Stimulated activated CD4-positive, alpha-beta T cell treated with anti-CD3 and anti-CD28 coated beads, Interleukin-1b, Interleukin-23, amount 100 ng/mL, for 1 hour (primary cell): ENCODE measurements at places on chromosomes 6 and 20.

DNA sequence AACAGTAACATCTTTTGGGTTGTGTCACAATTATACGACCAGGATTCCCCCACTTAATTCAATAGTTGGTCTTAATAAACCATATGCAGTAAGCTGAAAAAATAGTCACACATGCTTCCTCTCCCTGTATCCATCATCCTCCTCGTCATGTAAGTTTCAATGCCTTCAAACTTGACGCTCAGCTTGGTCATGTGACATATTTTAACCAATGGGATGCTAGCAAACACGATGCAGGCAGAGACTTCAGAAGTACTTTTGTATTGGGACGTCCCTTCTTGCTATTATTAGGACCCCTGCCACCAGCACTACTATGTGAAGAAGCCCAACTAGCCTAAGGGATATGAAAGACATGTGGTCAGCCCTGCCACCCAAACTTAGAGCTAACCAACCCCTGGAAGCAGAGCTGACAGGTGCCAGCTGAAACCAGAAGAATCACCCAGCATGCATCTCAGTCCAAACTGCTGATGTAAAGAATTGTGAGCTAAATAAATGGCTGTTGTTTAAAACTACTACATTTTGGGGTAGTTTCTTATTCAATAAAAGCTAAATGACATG lies 49.3 kb downstream of the CGA start:
- no peak for DNase-seq

GRCh38 chr20:48064929-48065328 lies 279.6 kb upstream of the SULF2 start:
- no peak for DNase-seq

DNA sequence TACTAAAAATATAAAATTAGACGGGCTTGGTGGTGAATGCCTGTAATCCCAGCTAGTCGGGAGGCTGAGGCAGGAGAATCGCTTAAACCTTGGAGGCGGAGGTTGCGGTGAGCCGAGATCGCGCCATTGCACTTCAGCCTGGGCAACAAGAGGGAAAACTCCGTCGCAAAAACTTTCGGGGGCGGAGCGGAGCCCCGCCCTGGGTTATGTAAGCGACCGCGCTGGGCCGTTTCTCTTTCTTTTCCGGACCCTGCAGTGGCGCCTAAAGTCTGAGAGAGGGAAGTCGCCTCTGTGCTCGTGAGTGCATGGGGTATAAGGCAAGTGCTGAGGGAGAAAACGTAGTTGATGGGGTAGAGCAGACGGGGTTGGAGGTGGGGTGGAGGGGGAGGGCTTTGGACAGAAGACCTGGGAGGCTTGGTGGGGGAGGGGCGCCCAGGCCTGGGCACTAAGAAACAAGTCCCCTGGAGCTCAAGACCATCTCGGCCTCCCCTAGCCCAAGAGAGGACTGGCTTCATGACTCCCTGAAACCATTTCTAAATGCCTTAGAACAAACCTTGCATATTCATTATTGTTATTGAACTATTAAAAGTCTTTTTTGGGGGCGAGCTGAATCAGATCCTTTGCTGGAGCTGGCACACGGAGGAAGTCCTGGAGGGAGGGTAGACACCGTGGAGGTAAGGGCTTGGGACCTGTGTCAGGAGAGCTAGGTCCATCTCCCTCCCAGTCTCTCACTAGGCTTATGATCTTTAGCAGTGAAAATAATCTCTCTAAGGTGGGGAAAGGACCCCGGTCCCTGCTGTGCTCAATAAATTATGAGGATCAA lies 2.7 kb upstream of the MICA start:
- DNase-seq: no peak

DNA sequence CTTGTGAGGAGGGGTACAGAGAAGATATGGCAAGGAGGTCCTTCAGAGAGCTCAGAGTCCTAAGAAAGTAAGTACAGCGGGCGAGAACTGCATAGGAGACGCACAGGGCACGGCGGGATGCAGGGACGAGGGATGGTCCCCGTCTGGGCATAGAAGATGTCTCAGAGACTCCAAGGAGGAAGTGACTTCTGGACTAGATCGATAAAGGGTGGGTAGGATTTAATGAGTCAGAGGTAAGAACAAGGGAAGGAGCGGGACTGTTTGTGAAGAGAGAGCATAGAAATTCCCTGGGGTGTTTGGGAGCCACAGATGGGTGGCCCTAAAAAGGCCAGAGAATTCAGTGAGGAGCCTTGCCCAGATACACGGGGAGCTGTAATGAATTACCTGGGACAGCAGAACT lies 69.1 kb downstream of the FAM120B start:
- no peak for DNase-seq

DNA sequence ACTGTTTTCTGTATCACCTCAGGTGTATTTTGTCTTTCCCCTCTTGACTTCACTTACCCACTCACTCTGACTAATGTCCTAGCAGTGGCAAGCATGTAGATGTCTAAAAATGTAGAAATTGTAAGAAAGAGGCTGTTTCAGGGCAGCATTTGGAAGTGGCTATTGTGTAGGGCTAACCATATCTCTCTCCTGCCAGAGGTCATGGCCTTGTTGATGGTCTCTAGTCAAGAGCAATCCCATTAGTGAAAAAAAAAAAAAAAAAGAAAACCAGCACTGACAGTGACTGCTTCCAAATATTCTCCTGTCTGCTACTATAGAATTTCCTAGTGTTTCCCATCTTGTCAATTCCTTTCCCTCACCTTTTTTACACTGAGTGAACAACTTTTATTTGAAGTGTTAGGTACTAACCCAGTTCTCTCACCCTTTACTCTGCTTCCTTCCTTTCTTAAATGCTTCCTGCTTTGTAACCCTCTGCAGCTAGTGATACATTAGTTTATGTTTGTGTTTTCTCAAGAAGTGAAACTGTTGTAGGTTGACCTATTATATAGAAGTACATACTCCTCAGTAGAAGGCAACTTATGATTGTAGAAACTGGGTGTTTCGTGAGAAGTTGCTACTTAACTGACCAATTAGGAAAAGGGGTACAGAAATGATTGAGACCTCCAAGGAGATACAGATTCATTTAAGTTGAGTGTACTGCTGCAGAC lies 174.1 kb upstream of the PTPRK start:
- DNase-seq: no peak

DNA sequence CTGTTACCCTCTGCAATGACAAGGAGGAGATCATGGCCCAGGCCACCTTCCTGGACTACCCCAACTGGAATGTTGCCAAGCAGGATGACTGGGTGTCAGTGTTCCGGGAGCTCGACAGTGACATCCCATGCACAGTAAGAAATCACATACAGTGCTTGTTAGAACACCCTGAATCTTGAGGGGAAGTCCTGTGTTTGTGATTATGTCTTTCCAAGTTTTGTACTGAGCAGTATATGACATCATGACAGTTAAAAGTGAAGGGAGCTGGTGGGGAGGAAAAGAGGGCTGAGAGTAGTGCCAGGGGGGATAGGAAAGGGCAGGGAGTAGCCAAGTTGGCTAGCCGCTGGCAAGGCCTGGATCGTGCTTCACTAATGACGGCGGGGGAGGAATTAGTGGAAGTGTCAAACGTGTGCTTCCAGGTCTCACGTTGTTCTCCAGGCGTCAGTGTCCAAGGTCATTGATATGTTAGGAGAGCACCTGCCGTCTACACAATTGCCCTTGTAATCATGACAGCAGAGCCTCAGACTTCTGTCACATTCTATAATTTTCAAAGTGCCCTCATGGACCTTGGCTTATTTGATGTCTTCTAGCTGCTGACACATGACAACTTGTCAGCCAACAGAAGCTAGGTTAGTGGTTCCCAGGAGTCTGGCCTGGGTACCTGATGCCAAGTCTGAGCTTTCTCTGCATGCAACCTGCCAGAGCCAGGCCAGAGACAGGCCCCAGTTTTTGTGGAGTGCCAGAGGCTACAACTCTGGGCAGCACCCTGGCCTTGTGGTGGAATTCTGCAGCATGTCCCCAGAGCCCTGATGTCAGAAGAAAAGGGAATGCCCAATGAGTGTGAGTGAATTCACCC lies 18.8 kb downstream of the CFAP61 start:
- DNase-seq: no peak

GRCh38 chr20:3765171-3765882 lies 2.2 kb downstream of the ADISSP start:
- no peak for DNase-seq

- no peak for DNase-seq
Observed at GRCh38 chr6:1363729-1364572, 25.4 kb upstream of the FOXF2 start.

DNA sequence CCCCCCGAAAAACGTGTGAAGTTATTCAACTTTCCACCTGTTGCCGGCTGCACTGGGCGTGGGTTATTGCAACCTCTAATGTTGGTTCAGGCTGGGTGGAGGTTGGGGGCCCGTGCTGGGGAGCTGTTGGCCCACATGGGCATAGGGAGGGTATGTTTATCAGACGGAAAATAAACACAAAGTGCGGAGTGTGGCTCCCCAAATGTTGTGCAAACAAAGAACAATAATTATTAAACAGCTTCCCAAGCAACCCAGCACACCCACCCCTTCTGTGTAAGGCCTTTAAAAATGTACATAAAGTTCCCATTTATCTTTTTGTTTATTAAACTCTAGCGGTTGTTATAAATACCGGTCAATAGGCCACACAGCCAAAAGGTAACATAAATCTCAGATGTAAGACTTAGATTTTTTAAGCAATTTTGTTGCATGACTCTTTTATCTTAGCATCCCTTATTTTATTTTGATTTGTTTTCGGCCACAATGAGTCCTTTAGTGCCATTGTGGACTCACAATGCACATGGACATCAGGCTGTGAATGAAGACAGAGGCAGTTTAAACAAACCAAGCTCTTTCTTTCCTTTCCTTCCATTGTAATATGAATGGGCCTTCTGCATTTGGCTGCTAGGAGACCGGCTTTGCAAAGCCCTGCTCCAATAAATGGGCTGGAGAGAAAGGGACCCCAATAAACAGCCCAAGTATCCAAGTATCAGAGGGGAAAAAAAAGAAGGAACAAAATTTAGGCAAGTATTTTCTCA lies 6.9 kb upstream of the DLL1 start:
- DNase-seq: no peak

DNA sequence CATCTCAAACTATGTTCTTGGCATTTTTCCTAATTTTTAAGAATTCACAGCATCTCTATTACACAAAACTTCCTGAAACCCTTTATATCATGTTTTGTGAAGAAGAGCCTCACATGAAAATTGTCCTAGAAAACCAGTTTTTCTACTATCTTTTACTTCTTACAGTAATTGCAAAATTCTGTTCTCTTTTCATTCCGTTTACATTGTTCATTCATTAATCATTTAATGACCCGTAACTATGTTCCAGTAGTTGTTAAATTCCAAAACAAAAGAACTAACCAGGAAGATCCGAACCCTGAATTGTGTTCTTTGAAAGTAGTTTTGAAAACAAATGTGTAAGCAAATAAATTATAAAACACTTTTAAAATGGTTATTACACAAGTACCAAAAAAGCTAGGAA lies 597.0 kb downstream of the EYS start:
- no peak for DNase-seq

GRCh38 chr20:48957533-48957932 lies 36.0 kb downstream of the ARFGEF2 start:
- no peak for DNase-seq

DNA sequence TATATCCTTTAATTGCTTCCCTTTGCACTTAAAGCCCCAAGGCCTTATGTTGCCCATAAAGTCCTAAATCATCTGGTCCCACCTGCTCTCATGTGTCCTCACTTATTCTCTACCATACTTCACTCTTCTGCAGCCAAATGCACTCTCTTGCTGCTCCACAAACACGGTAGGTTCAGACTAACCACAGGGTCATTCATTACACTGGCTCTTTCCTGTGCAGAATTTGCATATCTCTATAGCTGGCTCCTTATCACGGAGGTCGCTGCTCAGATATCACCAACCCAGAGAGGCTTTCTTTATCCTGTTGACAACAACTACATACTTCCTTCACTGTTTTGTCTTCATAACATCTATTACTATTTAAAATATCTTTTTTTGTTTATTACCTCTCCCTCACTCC lies 86.8 kb downstream of the MOXD1 start:
- no peak for DNase-seq

GRCh38 chr6:36758516-36759147 lies 61.0 kb downstream of the RAB44 start:
- DNase-seq: no peak

DNA sequence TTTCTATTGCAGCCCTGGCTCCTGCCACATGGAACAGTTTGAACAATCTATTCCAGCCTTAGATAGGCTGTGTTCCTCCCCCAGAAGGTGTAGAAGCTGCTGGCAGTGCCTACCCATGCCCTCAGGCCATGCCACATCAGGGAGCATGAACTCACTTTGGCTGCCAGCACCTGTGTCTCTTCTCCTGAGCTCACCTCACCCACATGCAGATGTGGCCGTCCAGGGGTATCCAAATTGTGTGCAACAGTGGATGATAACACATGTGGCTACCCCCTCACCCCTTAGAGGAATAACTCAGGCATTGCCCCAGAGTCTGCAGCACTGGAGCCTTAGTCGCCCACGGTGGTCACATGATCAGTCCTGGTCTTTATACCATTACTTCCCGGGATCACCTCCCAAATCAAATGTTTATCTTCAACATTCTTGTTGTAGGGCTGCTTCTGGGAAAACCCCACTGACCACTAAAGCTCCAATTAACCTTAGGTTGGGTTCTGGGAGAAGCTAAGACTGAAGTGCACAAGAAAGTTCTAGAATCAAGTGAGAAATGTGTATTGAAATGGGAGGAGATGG lies 110.4 kb downstream of the BANF2 start:
- DNase-seq: no peak

GRCh38 chr20:51334609-51335008 lies 207.9 kb downstream of the NFATC2 start:
- no peak for DNase-seq
